ENCODE measurements at places on chromosomes 2 and 18.
A peak's percentile ranks its signal among the peaks of the same experiment; 100 is the strongest.

- DNase-seq = no peak
Observed at GRCh38 chr2:25421820-25422411, 80.2 kb upstream of the DNMT3A start.

- no peak for DNase-seq
Observed at GRCh38 chr2:73072129-73072395, 550 bp upstream of the SFXN5 start.

DNA sequence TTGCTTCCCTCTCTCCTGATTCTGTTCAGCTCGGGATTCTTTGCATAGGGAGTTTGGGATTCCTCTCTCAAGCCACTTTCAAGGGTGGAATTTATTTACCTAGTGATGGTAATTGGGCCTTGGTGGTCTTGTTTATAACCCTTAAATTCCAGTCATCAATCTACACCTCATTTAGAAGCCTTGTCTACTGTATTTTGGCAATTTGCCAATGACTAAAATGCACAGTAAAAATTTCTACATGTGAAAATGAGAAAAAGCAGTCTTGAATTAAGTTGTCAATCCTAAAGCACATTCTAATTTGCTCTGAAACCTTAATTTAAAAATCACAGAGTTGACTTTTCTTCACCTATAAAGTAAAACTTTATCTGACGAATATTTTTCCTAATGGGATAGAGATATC lies 749.2 kb upstream of the CRIM1 start:
- DNase-seq = no peak

- no peak for DNase-seq
Observed at GRCh38 chr18:22191923-22192322, 22.5 kb downstream of the GATA6 start.

- no peak for DNase-seq
Observed at GRCh38 chr18:3615374-3615985, 165.5 kb downstream of the TGIF1 start.

GRCh38 chr2:191114403-191114886 lies 36.3 kb downstream of the STAT4 start:
- peak; percentile 47 for DNase-seq

GRCh38 chr2:42875880-42876279 lies 83.5 kb upstream of the HAAO start:
- DNase-seq = no peak

- no peak for DNase-seq
Observed at GRCh38 chr2:126876631-126877030, 22.1 kb upstream of the TEX51 start.

DNA sequence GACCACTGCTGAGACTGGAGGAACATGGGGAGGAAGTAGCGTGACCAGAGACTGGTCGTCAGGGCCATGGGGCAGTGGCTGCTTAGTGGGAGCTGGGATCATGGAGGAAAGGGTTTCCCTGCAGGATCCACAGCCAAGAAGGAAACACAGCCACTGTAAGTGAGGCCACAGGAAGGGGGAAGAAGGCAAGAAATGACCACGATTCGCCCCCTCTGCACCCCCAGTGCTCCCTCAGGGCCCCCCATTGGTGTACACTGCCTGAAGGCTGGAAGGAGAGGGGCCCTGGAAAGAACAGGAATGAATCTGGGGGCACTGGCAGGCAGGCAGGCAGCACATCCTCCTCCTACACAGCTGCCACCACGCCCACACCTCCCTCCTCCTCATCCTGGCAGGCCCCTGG lies 62.5 kb upstream of the RMDN2 start:
- DNase-seq = no peak
